Activated CD8-positive, alpha-beta T cell treated with anti-CD3 and anti-CD28 coated beads for 36 hours (primary cell): ENCODE measurements at places on chromosomes 4 and X. TPM values are rescaled to one million over a fixed set of nuclear protein-coding genes. Genes with fewer than 3 reads are reported as not detected.

GRCh38 chr4:143341186-143341755 lies 4.6 kb downstream of the GAB1 start:
- DNase-seq, result no peak

- no peak for DNase-seq
These were observed 149.1 kb upstream of the ARHGEF9 start for GRCh38 chrX:63934160-63934559.

DNA sequence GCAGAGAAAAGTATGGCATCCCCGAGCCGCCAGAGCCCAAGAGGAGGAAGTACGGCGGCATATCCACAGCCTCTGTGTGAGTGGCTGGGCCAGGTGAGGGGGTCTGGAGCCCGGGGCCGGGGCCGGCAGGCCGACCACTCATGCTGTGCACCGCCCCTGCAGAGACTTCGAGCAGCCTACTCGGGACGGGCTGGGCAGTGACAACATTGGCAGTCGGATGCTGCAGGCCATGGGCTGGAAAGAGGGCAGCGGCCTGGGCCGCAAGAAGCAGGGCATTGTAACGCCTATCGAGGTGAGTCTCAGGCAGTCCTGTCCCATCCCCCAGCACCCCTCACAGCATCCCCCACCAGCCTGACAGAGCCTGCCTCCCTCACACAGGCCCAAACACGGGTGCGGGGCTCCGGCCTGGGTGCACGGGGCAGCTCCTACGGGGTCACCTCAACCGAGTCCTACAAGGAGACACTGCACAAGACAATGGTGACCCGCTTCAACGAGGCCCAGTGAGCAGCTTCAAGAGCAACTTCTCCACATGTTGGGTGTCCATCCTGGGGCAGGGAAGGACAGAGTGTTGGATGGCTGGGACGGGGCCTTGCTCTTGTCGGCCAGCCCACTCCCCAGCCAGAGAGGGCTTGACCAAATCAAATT lies 7.4 kb upstream of the UBA1 start:
- DNase-seq, result no peak

DNA sequence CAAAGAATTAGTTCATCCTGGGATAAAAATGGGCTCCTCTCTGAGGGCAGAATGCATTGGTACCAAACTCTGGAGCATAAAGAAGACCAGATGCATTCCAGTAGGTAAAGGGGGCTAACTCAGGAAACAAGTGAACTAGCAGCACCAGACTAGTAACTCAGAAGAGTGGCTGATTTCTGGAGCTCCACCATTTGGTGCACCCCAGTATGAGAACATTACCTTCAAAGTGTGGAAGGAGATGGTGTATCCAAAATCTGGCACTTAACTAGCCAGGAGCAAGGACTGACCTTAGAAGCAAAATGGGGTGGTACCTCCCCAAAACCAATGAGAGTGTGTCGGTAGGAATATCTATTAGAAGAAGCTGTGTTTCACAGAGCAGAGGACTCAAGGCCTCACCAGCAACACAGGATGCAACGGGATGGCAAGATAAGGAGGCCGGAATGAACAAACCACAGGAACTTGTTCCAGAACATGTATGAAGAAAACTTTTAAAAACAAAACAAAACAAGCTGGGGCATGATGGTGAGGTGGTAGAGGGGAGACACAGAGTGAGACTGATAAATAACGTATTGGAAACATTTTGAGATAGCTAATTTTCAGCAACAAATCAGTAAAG lies 142.3 kb downstream of the INPP4B start:
- peak; percentile 16 for DNase-seq

The NUDT10 gene
- 3.5 TPM for total RNA-seq

DNA sequence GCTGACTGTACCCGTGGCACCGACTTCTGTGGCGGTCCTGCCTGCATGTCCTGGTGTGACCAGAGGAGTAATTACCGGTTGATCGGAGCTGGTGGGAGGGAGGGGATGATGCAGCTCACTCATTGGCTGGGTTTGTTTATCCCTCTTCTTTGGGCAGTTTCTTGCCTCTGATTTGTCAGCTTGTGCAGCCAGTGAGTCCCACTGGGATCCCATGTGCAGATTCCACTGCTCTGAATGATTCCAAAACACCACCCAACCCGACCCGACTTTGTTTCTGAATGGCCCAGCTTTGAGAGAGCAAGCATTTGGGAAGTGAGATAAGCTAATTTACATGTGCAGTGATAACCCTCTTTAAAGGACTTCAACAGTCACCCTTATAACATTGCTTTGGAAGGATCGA lies 13.8 kb downstream of the FHDC1 start:
- DNase-seq, result no peak

The NLRP2B gene
- total RNA-seq, result not detected

DNA sequence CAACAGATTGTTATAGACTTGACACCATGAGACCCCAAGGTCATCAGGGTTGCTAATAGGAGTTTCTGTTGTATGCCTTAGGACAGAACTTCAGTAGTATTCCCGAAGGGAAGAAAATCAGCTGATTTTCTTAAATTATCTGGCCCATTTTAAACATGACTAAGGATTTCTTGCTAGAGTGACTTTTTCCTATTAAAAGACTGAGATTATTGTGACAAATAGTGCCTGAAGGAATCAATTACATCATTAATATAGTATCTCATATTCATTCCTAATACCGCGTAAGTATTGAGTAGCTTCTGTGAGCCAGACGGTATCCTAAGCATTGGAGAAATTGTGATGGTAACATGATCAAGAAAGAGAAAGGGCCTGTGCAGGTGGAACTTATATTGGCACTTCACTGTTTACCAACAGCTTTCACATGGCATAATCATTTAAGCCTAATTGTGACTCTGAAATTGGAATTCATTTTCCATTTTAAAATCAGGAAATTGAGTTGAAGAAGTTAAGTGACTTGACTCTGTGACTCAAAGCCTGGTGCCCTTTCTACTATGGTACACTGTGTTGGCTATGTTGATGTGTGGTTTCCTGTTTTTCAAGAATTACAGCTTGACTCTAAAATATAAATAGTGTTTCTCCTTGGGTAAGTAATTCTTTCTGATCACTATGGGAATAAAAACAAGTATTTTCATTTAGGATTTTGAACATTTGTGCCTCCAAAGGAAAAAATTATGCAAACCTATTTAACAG lies 4.1 kb downstream of the AFF1 start:
- peak; percentile 17 for DNase-seq

The ADAMTS3 gene
- not detected for total RNA-seq

DNA sequence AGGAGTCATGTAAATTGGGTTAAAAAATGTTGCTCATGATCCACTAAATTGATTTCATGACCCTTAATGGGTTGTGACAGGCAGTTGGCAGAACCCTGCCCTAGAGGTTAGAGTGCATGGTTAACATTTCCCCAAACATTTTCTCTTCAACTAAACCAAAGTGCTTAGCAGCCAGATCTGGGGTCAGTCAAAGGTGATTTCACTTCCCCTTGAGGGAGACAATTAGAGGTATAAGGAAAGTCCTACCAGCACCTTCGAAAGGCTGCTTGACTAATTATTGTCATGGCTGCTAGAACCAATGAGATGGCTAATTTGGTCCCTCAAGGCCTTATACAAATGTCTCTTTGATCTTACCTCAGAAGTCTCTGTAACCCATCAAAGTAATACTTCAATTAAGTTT lies 30.9 kb upstream of the INTS6L start:
- DNase-seq, result no peak

- no peak for DNase-seq
These were observed 1324.3 kb downstream of the ARAP2 start for GRCh38 chr4:34920032-34920431.

The MTHFD2L gene
- 7.3 TPM for total RNA-seq

The PNMA6A gene
- 0.40 TPM for total RNA-seq

DNA sequence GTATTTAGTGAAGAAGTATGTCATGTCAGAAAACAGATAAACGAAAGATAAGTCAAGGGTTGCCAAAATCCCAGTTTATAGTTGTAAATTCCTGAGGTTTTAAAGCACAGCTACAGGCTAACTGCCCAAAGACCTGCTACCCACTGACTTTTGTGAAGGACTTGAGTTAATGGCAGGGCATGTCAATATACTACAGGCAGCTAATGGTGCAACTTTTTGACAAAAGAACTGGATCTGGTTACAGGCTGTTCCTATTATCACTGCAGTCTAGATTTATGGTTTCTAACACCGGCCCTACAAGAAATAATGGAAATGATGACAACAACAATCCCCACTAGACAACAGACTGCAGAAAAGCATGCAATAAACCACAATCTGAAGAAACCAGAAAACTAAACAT lies 6.4 kb downstream of the SCML2 start:
- no peak for DNase-seq

DNA sequence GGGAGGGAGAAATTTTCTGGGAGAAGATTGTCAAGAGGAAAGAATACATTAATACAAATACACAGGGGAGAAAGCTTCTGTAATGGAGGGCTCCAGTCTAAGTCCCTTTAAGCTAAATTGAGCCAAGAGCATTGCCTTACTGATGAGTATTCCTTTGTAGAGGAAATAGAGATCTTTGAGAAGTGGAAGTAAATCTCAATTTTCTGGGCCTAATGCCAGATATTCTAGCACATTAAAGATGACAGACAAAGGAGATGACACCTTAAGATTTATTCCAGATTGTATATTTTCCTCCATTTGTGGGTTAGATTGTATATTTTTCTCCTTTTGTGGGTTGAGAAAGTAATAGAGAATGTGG lies 28.5 kb upstream of the SMAD1 start:
- no peak for DNase-seq

GRCh38 chr4:10949039-10949733 lies 264.6 kb upstream of the CLNK start:
- no peak for DNase-seq

- no peak for DNase-seq
These were observed 315.9 kb downstream of the PCDH10 start for GRCh38 chr4:133465022-133465421.

DNA sequence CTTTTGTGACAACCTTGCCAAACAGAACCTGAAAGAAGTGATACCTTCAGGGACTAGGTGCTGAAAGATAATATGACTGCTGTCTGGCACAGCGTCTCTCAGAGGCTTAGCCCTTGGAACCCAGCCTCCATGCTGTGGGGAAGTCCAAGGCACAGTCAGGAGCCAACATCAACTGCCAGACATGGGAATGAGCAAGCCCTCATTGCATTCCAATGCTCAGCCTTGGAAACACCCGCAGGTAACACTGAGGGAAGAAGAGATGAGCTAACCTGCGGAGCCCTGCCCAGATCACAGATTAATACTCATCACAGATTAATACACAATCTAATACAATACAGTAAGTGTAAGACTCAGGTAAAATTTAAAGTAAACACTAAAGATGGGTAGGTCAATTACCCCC lies 31.5 kb downstream of the LDB2 start:
- no peak for DNase-seq

- DNase-seq, result no peak
These were observed 15.7 kb downstream of the MAPK10 start for GRCh38 chr4:86344127-86344526.
